Effector CD8-positive, alpha-beta T cell (primary cell): ENCODE measurements at places on chromosomes 2 and 18.

DNA sequence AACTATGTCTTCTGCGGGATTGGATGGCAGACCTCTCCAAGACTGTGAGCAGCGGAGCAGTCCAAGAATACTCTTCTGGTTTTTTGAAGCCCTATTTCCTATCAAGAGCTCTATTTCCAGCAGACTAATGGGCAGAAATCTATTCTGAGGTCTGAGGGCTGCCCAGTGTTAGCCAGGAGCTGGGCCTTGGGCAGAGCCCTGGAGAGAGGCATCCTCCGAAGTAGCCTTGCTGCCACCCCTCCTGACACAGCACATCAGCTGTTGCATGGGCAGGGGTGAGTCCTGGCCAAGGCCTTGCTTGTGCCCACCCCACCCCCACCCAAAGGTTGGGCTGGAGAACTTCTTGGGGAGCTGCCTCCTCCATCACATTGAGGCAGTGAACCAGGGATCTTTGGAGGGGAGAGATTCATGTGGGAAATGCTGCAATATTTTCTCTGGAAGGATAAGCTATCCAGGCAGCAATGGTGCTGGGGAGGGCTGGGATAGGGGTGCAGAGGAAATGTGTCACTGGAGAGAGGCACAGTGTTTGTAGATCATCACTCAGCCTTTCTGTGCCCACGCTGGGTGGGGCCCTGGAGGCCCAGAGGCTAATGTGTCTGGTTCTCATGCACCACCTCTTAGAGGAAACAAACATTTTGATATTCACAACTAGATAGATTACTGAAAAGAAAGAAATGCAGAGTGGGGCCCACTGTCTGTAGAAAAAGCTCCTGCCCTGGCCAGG, 104.7 kb downstream of the VSNL1 start:
- no peak for DNase-seq

GRCh38 chr2:1594373-1595171, 149.7 kb downstream of the PXDN start:
- no peak for DNase-seq

GRCh38 chr2:63046961-63047320, 3.7 kb upstream of the OTX1 start:
- no peak for DNase-seq

DNA sequence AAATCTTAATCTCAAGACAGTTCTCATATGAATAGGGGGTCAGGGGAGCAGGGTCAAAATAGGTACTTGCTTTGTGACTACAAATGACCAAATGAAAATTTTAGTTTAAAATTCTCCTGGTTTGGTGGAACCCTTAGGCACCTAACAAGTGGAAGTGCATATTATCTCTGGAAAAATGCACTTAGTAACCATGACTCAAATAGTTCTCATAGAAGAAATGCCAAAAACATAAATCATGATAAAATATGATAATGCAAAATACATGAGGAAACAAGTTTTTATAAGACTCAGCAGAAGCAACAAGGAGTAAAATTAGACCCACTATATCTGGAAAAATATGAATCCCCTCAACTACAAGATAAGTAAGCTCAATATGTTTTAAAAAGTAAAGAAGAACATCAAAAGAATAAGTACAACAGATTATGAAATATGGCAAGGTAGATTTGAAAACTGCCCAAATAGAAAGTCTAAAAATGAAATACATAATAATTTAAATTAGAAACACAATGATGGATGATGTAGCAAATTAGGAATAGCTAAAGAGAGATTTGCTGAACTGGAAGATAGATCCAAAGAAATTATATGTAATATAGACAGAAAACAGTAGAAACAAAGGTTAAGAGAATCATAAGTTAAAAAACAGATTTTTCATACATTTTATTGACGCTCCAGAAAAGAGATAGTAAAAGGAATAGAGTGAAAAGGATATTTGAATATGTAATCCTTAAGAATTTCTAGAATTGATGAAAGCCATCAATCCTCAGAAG, 308.3 kb downstream of the SETBP1 start:
- no peak for DNase-seq

DNA sequence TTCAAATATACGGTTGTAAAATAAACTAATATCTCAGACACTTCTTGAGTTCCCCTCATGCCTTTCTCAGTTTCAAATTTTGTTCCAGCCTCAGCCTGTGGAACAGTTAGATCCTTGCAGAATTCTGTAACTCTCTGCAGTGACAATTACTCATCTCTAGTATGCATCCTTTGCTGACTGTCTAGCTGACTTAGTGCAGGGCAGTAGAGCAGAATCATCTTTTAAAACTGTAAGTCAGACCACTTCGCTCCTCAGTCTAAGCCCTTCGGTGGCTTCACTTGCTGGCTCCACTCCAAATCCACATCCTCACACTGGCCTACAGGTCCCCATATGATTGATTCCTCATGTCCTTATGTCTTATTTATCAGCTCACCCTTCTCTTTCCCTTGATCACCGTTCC, 164.1 kb upstream of the ZSWIM2 start:
- DNase-seq: no peak

DNA sequence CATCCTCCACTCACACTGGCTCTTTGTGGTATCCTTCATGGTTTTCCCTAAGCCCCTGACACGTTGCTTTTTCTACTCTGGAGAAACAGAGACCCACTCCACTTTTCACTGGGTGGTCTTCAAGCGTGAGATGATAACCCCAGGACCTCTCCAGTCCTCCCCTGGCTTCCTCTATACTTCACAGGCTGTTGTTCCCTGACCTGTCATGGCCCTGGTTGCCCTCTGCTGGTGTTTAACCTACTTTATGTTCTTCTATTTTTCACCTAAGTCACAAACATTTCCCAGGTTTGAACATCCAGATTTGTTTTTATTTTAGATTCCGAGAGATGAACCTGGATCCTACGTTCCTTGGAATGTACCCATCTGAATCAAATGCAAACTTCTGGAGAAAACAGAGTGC, 84.5 kb downstream of the AOX1 start:
- no peak for DNase-seq

DNA sequence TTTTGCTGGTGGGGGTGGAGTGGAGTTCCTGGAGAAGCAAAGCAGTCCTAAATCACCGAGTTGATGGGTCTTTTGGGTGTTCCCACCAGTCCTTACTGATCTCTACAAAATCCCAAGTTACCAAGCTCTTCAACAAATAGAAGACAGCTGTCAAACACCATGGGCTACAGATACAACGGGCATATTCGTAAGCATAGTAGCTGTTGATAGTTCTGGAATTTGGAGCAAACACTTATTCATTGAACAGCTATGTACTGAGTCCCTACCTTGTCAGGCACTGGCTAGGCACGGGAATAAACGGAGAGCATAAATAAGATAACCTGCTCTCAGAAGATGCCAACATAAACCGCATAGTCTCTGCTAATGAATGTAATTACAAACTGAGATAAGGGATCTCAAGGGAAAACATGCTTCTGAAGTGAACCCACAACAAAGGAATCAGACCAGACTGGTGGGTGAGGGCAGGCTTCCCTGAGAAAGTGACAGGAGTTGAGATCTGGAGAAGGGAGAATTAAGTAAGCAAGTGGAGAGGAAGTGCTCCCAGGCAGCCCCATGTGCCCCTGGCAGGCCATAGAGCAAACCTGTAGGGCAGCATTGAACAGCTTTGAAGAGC, 947 bp upstream of the ANKRD44 start:
- DNase-seq: no peak

- DNase-seq: no peak
These were observed 26.9 kb upstream of the RAB31 start for GRCh38 chr18:9681217-9681616.

DNA sequence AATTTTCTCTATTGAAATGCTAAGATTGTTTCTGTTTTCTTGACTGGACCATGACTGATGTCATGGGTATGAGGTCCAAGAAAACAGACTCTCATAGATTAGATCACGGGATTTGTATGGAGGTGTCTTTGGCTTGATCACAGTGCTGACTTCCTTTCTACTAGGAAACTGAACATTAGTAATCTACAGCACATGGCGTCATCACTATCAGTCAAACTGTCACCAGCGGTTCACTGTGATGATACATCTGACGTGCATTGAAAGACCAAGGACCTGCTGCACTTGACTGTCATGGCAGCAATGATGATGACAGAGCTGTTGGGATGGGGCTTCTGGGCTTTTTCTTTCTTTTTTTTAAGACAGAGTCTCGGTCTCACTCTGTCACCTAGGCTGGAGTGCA, 28.2 kb upstream of the IMPA2 start:
- DNase-seq: no peak

- no peak for DNase-seq
These were observed 418.6 kb downstream of the TSN start for GRCh38 chr2:122174061-122174460.

DNA sequence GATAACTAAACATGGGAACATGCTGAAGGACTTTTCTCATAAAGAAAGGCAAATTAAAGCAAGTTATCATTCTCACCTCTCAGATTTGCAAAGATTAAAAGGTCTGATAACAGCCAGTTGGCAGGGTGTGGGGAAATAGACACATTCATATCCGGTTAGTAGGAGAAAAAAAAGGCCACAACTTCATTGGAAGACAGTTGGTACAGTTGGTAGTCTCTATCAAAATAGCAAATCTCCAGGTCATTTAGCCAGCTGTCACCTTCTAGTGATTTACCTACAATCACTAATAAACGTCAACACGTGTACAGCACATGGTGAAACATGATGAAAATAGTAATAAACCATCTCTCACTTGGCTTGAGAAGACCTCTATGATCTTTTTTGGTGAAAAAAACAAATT, 16.6 kb downstream of the INPP5D start:
- no peak for DNase-seq

DNA sequence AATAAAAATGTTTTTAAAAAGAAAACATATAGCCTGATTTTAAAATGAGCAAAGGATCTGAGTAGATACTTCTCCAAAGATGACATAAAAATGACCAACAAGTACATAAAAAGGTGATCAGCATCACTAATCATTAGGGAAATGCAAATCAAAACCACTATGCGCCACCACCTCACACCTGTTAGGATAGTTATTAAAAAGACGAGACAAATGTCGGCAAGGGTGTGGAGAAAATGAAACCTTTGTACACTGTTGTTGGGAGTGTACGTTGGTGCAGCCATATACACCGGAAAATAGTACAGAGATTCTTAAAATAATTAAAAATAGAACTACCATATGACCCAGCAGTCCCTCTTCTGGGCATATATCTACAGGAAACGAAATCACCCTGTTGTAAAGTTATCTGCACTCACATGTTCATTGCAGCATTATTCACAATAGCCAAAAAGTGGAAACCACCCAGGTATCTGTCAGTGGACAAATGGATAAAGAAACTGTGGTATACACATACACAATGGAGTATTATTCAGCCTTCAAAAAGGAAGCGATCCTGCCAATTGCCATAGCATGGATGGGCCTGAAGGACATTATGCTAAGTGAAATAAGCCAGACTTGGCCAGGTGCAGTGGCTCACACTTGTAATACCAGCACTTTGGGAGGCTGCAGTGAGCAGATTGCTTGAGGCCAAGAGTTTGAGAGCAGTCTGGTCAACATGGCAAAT, 91.6 kb downstream of the PRKRA start:
- no peak for DNase-seq

DNA sequence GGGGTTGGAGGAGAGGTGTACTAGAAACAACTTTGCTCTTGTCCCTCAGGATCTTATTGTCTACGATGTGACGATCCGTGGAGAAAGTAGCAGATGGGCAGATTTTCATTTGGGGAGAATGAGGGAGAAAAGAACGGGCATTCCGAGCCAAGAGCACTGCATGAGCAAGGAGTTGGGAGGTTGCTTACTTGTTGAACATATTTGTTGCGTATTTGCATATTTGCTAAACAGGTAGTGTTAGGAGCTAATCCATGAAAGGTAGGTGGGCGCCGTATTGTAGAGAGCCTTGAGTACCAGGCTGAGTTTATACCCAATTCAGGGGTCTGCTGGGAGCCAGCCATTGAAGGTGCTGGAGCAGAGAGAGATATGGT, 490 bp downstream of the BCS1L start:
- DNase-seq: no peak
